Glutamatergic neuron (in vitro differentiated cells): ENCODE measurements at places on chromosomes 12 and 14. TPM values are rescaled to one million over a fixed set of nuclear protein-coding genes. Genes with fewer than 3 reads are reported as not detected.

Gene CACNA1C
- 11.0 TPM for total RNA-seq

Gene TDRD9
- total RNA-seq, result not detected

Gene KRT6C
- total RNA-seq, result not detected

Gene MGAT4C
- 0.98 TPM for total RNA-seq

Gene CLEC2A
- not detected for total RNA-seq

Gene TPH2
- 0.34 TPM for total RNA-seq

Gene PPFIA2
- total RNA-seq, result 31.1 TPM

Gene KLHL33
- total RNA-seq, result 0.15 TPM

Gene NRXN3
- total RNA-seq, result 1.2 TPM

Gene PTCSC3
- total RNA-seq, result not detected

Gene PIWIL1
- not detected for total RNA-seq

Gene TROAP
- total RNA-seq, result 11.7 TPM

Gene SLC10A1
- total RNA-seq, result not detected

Gene CLEC14A
- 0.96 TPM for total RNA-seq

Gene B4GALNT1
- 83.9 TPM for total RNA-seq

Gene APOF
- not detected for total RNA-seq

Gene BCL11B
- total RNA-seq, result 2.6 TPM

Gene PLCZ1
- not detected for total RNA-seq

Gene GPN3
- total RNA-seq, result 17.5 TPM

Gene PPP4R4
- 1.6 TPM for total RNA-seq

Gene ISCU
- total RNA-seq, result 48.4 TPM

Gene GNB3
- total RNA-seq, result 45.7 TPM

Gene RAB15
- total RNA-seq, result 79.5 TPM

Gene GSC
- not detected for total RNA-seq

Gene GDF3
- total RNA-seq, result 0.34 TPM

Gene PMEL
- 851 TPM for total RNA-seq

Gene TSPAN19
- 2.9 TPM for total RNA-seq

Gene MAP1LC3B2
- total RNA-seq, result 4.4 TPM

Gene GAS2L3
- 56.2 TPM for total RNA-seq

Gene LRTM2
- total RNA-seq, result 14.6 TPM

Gene AQP6
- total RNA-seq, result 0.37 TPM

Gene METTL1
- 9.1 TPM for total RNA-seq

Gene EML5
- total RNA-seq, result 2.1 TPM

Gene SMARCD1
- 152 TPM for total RNA-seq

Gene CIROP
- total RNA-seq, result not detected

Gene PEX5
- total RNA-seq, result 71.0 TPM

Gene TGM1
- 4.2 TPM for total RNA-seq
